ENCODE measurements at places on chromosomes 13 and 19.
A peak's percentile ranks its signal among the peaks of the same experiment; 100 is the strongest.

- DNase-seq, result no peak
These were observed 60.7 kb downstream of the MCF2L start for GRCh38 chr13:113029487-113030258.

- DNase-seq, result no peak
These were observed 345 bp downstream of the ZNF257 start for GRCh38 chr19:22052644-22053013.

DNA sequence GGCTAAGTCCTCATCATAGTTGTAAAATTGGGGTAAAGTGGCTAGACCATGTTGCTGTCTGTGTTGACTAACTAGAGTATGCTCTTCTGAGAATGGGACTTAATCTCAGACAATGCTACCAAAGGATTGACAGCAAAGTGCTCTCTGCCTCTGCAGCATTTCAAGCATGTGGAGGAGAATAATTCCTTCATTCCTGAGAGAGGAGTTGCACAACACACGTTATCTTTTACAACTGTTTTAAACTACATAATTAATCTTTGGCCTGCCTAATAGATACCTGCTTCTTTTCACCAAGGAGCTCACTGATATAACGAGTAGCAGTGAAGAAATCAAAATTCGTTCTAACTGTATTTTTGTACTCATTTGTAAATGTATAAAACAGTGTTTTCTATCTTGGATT, 2172.2 kb downstream of the PCDH9 start:
- DNase-seq, result no peak

DNA sequence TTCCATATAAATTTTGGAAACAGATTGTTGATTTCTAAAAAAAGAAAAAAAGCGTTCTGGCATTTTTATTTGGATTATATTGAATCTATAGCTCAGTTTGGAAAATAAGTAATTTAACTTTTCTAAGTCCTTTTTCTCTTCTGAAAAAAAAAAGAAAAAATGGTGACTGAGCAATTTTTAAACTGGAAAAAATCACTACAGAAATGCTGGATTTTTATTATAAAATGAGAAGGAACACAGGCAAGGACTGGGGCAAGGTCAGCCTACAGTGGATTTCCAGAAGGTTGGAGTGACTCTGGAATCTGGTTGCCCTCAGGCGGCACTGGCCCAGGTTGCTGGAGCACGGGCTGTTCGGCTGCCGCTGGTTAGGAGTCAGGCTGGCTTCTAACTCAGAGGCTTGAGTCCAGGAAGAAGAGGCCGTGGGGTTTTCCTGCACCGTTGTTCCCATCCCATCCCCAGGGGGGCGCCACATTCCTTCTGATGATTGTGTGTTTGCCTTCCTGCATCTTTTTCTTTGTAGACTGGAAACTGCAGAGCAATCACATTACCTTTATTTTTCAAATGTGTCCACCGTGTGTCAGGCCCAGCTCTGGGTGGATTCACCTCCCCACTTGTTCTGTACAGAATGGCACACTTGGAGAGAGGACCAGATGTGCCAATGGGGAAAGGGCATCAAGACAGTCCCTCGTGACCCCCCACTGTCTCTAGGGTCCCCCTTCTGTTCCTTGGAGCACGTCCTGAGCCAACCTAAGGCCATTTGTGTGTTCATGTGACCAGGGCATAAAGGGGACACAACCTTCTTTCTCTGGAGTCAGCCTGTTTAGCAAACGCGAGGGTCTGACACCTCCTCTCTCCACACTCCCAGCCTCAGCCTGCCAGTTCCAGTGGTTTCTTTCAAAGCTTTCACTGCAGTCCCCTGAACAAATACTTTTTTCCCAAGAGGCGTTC, 44.5 kb upstream of the GTF3A start:
- no peak for DNase-seq

- peak; percentile 34 for DNase-seq
These were observed 764.4 kb downstream of the LIG4 start for GRCh38 chr13:107450931-107451330.

DNA sequence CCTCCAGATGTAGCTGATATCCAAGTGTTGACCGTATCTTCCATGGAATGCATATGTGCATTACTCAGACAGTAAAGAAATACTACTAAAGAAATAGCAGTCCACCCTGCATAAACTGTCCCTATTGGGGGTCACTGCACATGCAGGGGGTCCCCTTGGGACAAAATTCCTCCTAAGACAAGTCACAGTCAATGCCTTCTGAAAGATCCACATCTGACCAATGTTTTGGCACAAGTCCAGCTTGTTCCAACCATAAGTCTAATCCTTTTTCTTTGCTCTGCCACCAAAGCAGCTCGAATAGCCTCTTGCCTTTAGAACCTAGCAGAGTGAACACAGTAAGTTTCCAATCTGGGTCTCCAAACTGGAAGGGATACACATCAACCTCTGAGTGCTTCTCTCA, 87.9 kb downstream of the DIAPH3 start:
- DNase-seq, result no peak

DNA sequence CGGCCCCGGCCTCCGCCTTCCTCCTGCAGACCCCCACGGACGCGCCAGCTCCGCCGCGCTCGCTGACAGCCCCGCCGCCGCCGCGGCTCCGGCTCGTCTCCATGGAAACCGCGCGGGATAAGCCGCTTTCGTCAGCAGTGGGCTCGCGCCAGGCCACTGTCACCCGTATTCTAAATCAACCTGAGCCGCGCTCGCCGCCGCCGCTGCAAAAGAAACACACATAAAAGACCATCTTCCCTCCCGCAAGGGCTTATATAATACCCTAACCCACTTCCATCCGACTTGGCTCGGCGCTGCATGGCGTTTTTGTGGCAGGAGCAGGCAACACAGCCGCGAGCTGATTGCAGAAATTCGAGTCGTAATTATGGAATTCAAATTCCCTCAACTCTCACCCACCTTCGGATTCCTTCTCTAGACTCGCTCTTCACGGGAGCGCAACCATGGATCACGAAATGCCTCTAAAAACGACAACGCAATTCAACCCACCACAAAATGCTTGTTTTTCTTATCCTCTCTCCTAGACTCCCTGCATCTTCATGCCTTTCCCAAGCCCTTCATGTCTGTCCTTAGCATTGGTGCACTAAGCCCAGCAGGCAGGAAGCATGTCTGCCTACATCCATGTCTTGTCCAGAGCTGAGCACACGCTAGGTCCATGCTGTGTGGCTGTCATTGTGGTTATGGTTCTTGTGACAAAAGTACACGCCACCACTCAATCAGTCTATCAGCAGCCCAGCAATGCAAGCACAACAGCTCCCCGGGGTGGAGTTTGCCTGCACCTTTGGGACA, at the start of gene AMER2:
Gene AMER2, minus strand, starts transcription at position 772 of the 786 bp plus-strand sequence. Its CDS starts 669 bp downstream, at position 103.
- no peak for DNase-seq

GRCh38 chr19:47093841-47094240, 19.7 kb downstream of the ZC3H4 start:
- DNase-seq, result no peak

- DNase-seq, result peak; percentile 32
These were observed 4.6 kb upstream of the TPP2 start for GRCh38 chr13:102591988-102592781.

DNA sequence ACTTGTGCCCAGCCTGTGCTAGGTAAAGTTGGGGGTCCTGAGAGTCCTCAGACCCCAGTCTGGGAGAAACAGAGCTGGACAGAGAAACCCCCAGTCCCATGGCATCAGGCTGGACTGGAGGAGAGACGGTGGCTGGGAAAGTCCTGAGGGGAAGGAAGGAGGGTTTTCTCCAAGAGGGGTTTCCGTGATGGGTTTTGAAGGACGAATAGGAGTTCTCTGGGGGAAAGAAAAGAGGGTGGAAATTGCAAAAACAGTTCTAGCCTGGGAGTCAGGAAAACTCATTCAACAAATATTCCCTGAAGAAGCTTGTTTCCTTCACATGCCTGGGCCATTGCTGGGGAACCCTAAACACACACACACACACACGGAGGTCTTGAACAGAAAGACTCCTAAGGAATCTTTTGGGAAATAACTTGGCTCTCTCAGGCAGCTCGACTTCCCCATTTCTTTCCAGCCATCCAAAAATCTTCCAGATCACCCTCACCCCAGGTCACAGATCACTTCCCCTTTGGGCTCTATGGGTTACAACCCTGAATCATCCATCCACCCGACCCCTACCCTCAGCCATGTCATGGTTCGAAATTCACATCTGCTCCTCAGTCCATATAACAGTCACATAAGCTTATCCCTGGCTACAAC, 47.5 kb downstream of the COLGALT1 start:
- no peak for DNase-seq

DNA sequence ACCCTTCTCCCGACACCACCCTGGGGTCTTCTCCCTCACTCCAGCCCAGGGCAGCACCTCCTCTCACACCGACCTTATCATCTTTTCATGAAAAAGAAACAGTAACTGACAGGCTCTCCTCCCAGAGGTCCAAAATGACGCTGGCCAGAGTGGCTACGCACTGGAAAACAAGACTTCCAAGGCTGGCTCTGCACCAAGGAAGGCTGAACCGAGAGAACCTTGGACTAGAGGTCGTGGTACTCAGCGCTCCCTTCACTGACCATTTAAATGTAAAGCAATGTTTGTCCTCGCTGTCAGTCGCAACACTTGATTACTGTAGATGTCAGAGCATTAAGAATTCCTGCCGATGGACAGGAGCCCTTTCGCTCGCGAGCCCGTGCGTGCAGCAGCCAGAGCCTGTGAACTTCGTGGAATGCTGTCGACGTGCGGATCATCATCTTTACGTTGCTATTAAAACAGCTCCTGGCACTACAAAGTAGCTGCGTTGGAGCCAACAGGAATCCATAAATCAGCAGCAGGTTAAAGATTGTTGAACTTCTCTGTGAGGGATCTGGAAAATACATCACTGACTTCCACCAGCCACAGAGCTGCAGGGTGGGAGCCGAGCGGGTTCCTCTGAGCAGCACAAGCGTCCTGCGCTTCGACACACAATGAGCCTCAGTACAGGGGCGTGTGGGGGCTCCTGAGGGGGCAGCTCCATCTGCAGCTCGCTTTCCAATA, 125.5 kb upstream of the MCF2L start:
- no peak for DNase-seq

- DNase-seq, result no peak
These were observed 10.6 kb downstream of the AKAP8 start for GRCh38 chr19:15368798-15369593.

- no peak for DNase-seq
These were observed at the start of gene PEAK3 for GRCh38 chr19:2282062-2282861. Gene PEAK3, minus strand, starts transcription at chr19:2282175. Its CDS starts 1,244 bp downstream, at chr19:2280931.

- no peak for DNase-seq
These were observed at the start of gene PPP1R12C for GRCh38 chr19:55116859-55117662. Gene PPP1R12C, minus strand, starts transcription at chr19:55117637. Its CDS starts 94 bp downstream, at chr19:55117543.

GRCh38 chr13:62598708-62599107, 1183.1 kb upstream of the PCDH20 start:
- DNase-seq, result no peak

DNA sequence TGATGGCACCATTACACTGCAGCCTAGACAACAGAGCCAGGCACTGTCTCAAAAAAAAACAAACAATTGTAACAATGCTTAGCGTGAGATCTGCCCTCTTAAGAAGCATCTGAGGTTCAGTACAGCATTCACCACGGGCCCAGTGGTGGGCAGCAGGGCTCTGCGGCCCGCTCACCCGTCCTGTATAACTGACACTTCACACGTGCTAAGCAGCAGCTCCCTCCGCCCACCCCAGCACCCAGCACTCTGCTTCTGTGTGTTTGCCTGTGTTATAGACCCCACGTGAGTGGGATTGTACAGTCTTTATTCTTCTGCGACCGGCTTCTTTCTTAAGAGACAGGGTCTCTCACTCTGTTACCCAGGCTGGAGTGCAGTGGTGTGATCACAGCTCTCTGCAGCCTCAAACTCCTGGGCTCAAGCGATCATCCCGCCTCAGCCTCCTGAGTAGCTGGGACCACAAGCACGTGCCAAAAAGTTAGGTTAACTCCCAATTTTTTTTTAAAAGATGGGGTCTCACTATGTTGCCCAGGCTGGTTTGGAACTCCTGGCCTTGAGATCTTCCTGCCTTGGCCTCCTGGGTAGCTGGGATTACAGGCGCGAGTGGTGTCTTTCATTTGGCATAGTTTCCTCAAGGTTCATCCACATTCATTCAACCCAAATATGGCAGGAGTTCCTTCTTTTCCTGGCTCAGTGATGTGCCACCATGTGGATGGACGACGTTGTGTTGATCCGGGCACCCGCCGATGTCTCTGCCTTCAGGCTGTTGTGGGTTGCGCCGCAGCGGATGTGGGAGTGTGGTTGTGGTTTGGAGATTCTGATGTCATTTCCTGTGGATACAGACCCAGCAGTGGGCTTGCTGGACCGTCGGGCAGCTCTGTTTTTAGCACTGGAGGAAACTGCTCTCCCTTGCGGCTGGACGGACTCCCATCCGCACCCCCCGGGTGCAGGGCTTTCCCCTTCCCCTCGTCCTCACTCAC, 170.0 kb downstream of the KDM4B start:
- DNase-seq, result no peak

- DNase-seq, result peak; percentile 72
These were observed 4.6 kb upstream of the FAM32A start for GRCh38 chr19:16180611-16181010.

GRCh38 chr13:44263751-44264620, 109.6 kb upstream of the SERP2 start:
- no peak for DNase-seq

DNA sequence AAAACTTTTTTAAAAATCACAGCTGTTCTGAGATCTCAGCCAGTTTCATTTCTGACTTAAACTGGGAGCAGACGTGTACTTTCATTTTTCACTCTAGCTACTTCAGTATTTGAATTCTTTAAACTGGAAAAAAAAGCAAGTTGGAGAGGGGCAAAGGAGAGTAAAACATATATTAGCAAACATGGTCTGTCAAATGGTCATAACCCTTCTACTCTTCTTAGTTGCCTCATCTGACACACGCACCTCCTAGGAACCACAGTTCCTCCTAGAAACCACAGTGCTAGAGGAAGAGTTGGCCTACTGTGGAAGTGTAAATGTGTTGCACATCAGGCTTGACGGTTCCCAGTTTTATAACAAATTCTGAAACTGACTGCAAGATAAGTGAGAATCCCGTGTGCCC, 47.2 kb downstream of the TM9SF2 start:
- DNase-seq, result no peak

GRCh38 chr13:21034603-21035191, 26.7 kb downstream of the LATS2 start:
- DNase-seq, result no peak

GRCh38 chr13:99053636-99054233, 75.9 kb upstream of the DOCK9 start:
- no peak for DNase-seq

DNA sequence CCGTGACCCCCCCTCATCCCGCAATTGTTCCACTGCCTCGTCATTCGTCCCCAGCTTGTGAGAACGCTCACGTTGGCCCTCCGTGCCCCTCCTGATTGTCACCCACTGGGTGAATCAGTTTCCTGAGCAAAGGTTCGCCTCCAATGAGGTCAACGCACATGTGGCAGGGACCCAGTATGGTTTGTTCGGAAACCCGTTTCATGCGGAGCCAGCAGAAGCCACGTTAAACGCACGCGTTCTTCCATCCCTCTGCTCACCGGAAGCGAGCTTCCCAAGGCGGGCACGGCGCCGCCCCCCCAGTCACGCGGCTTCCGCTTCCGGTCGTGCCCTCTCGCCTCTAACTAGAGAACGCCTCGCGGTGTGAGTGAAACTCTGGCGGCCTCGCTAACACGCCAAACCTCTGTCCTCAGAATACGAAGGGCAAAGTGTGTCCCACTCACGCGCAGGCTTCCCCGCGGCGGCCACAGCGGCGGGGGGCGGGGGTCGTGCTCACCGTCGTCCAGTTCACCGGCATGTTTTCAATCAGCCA, 18.0 kb upstream of the CFAP97D2 start:
- DNase-seq, result no peak
